ENCODE measurements at places on chromosomes 5 and 9.

- DNase-seq: no peak
Measured at GRCh38 chr9:107969141-107969540, 479.6 kb upstream of the KLF4 start.

GRCh38 chr9:100064872-100065581 is 33.8 kb downstream of the ERP44 start:
- DNase-seq: no peak

GRCh38 chr9:99031994-99032393 is 72.9 kb upstream of the TGFBR1 start:
- no peak for DNase-seq

- DNase-seq: no peak
Measured at GRCh38 chr5:6845856-6846255, 132.6 kb downstream of the TENT4A start.

DNA sequence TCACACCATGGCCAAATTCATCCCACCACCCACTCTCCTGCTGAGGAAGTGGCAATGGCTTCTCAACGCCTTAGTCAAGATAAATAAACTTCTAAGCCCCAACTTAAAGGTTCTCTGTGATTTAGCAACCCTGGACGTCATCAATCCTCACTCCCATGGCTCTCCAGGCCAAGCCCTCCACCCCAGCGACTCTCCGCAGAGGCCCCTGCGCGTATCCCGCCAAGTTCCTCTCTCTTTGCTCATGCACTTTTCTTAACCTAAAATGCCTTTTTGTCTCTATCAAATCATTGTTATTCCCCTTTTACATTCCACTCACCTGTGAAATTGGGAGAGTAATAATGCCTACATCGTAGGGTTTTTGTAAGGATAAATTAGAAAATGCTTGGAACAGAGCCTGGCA is 88.6 kb downstream of the NRG2 start:
- DNase-seq: no peak

DNA sequence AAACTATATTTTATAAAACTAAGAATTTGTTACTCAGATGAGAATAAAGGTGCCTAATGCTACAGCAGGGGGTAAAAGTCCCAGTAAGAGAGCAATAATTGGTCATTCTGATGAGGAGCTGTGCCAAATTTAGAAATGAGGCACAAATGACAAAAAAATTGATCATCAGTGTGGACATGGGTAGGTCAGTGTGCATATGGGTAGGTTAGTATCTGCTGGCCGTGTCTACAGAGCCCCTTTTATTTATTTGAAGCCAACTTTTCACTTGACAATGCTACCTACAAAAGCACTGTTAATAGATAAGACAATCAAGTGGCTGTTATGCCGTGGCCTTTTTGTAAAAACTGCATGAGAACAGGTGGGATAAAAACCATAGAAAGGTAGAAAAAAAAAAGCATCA is 454.6 kb downstream of the RAB3C start:
- DNase-seq: no peak

DNA sequence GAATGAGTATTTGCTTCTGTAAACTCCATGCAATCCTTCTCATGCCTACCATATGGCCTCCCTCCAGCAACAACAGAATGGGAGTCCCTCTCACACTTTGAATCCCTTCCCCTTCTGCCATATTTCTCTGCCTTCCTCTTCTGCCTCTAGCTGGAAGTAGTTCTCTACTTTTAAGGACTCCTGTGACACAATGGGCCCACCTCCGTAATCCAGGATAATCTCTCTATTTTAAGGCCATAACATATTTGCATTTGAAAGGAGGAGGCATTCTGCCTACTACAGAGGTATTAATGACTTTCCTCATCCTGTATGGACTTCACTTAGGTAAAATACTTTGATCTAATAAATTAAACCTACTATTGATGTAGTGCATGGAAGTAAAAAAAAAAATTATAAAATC is 155.4 kb upstream of the ITGA1 start:
- no peak for DNase-seq

DNA sequence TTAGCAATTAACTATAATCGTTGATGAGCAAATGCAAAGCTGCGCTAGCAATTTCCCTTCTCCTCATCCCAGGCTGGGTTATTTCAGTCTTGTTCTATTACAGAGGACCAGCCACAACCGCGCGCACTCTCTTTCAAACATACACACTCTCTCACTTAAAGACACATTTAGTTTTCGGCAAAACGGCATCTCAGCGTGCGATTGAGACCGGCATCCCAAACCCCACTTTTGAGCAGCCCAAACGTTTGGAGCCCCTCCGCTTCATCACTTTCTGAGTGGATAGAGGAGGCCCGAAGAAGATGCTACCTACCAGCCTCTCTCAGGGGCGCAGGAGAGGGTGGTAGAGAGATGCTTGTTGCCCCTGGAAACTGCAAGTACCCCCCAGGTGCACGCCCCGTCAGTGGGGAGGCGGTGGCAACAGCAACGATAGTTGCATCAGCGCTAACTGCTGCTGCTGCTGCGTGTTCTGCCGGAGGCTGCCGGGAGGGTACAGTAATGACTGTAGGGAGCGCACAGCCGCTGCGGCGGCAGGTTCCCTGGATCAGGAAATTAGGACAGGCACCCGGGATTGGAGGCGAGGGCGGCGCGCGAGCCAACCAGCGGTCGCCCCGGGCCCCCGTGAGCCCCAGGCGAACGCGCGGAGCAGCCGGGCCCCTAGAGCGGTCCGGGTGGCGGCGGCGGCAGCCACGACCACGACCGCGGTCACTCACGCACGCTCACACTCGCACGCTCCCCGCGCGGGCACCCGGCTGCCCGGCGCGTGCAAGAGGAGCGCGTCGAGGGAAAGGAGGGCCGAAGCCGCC is 467 bp upstream of the VLDLR start:
- DNase-seq: peak; percentile 6

DNA sequence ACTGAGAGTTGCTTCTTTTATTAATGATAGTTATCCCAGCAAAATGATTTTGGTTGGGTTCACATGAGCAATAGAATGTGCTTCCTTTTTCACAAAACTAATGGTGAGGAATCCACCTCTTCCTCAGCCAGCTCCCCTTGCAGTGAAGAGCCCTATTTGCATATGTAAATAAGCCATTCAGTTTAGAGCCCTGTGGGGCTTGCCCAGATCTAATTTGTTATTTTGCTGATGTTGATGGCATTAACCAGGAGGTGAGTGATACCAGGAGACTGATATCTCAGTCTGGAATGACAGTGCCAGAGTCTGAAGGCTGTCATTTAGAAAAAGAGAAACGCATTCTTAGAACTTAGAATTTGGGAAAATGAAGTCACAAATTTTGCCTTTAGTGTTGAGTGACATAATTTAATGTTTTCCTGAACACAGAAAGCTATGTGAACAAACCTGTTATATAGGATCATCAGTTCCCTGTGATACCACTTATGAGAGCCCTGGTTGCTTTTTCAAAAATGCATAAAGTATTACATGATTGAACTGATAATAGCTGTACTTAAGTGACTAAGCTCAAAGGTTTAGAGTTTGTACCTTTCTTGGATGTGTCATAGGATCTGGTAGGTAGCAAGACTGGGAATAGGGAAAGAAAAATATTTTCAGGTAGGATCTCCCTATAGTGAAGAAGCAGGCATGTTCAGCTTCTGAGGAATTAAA is 271.6 kb downstream of the MAST4 start:
- DNase-seq: no peak

DNA sequence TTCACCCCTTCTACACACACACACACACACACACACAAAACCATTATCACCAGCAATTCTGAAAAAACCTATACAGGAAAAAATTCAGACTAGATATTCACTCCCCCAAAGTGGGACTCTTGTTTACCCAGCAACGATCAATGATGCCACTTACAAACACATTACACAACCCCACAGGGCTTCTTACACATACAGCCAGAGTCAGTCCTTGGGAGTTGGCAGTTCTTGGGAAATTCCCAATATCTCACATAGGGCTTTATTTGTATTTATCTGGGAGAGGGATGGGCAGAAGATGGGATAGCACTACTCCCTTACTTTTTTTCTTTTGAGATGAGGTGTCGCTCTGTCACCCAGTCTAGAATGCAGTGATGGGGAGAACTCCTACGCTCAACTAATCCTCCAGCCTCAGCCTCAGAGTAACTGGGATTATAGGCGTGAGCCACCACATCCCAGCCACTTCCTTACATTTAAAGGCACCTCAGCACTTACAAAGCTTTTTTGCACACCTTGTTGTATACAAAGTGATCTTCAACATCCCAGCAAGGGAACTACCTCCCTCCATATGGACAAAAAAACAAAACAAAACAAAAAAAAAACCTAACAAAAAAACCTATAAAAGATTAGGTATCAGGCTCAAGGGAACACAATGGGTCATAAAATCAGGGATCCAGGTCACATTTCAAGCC is 168.4 kb downstream of the TSSK1B start:
- DNase-seq: no peak

GRCh38 chr5:161865510-161865909 is 17.6 kb downstream of the GABRA1 start:
- DNase-seq: no peak

DNA sequence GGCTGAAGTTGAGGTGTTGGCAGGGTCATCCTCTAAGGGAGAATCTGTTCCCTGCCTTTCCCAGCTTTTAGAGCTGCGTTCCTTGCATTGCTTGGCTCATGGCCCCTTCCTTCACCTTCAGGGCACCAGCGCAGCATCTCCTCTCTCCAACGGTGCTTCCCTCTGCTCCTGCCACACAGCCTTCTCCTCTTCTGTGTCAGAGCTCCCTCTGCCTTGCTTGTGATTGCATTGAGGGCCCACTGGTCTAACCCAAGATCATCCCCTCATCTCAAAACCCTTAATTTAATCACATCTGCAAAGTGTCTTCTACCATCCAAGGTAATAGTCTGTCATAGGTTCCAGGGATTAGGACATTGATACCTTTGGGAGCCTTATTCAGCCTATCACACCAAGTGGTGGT is 205.7 kb upstream of the TBCA start:
- DNase-seq: no peak

- no peak for DNase-seq
Measured at GRCh38 chr5:155046591-155046990, 33.0 kb downstream of the KIF4B start.

GRCh38 chr5:90055831-90056328 is 353.7 kb downstream of the CETN3 start:
- no peak for DNase-seq

- DNase-seq: no peak
Measured at GRCh38 chr9:2181792-2182191, 166.6 kb downstream of the SMARCA2 start.

- peak; percentile 16 for DNase-seq
Measured at GRCh38 chr5:5424736-5425135, 2.3 kb downstream of the ICE1 start.

DNA sequence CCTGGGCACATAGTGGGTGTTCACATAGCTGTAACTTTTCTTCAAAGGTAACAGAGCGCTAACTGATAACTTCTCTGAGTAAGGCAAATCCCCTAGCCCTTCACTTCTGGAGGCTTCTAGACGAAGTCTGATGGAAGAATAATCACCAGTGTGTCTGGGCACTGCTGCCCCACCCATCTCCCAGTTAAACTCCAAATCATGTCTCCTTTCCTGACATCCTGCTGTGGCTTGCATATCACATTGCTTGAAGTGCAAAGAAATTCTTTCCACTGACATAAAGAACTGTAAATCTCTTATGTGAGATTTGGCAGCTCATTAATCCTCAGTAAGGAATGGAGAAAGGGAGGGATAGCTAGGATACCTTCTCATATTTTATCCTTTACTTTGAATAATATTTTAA is 74.6 kb downstream of the MARCHF11 start:
- no peak for DNase-seq

GRCh38 chr5:175873088-175873454 is 1.7 kb downstream of the CPLX2 start:
- DNase-seq: no peak

- no peak for DNase-seq
Measured at GRCh38 chr5:122713041-122713440, 61.8 kb upstream of the SNX2 start.

DNA sequence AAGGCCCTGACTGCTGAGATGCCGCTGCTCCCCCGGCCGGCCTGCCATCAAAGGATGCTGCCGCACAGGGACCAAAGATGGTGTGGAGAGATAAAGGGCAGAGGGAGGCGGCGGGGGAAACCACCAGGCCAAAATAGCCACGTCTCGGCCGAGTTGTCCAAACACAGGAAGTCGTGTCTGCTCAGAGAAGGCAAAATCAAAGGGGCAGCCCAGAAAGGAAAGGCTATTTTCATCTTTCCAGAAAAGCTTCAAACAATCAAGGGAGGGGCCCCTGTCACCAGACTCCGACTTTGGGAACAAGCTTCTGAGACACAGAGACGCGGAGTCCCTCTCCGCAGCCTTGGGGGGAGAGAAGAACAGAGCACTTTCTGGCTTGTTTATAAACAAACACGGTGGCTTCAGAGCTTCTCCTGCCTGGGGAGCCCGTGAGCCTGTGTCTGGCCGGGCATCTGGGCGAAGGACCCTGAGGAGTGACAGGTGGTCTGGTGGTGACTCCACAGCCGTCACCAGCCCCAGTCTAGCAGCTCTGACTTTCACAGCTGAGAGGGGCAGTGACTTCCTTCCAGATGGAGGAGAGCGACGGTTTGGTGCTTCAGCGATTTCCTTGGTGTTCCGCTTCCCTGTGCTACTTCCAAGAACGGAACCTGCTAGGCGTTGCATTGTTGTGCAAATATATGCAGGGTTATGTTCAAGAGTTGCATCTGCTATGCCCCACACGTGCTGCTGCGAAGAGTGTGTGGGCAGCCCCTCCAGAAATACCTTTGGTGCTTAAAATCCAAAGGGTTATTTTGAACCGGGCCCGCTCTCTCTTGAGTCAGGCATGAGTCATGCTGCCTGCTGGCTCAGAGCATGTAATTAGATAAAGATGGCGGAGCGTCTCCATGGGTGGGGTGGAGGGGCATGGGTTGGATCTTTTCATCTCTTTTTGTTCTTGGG is 24.0 kb downstream of the ADAMTSL2 start:
- DNase-seq: peak; percentile 41

DNA sequence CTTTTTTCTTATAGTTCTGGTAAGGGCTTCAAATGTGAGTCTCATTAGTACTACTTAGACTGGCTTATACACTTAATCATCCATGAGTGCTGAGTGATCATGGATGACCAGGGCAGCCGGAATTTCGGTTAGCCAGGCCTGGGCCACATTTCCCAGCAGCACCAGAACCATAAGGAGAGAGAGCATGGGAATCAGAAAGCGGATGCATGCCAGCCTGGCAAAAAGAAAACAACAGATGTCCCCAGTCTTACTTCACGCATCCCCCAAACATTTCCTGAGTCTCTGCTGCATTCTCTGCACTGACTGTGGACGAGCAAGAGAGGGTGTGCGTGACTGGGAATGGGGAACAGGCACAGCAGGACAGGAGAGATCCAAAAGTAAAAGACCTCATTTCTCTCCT is 371.1 kb upstream of the ZNF608 start:
- no peak for DNase-seq

DNA sequence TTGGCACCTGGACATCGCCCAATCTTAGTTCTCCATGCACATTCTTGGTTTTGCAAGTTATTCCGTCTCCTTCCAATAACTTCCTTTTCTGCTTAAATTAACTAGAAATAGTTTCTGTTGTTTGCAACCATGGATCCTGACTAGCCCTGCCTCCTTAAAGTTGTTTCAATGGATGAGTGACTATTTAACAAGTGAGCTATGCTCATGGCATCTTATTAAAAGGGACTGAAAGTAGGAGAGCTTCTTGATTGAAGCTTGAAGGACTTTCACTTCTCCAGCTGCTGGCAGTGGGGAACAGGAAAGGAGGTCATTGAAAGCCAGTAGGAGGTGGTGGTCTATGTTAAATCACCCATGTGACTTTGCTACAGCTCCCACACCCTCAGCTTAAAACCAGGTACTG is 466.8 kb downstream of the ARHGEF28 start:
- DNase-seq: no peak
